Bronchial epithelial cell (primary cell): ENCODE measurements at places on chromosomes 5 and 9. TPM values are rescaled to one million over a fixed set of nuclear protein-coding genes. Genes with fewer than 3 reads are reported as not detected.

Gene TAF11L8
- total RNA-seq, result not detected in 2 replicates

Gene ELOVL7
- 22.1 and 45.6 TPM in 2 replicates for total RNA-seq

Gene NXNL2
- 0.26 TPM in 1 of 2 replicates, not detected in the other for total RNA-seq

DNA sequence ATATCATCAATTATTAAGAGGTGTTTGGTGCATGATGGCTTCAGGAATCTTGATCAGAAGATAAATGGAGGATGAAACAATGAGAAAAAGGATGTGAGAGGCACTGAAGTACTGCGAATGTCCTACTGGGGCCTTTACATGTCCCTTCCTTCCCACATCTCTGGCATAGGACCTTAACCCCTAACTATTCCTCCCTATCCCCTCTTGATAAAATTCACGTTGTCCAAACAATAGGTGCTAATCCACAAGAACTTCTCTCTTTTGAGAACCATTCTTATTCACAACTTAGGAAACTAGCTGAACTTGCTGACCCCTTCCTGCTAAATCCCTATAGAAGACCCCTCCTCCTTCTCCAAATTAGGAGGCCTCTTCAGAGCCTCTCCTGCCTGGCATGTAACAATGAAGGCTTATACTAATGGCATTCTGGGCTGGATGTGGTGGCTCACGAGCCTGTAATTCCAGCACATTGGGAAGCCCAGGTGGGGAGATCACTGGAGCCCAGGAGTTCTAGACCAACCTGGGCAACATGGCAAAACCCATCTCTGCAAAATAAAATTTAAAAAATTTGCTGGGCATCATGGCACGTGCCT is 276.5 kb upstream of the SMARCA2 start:
- no peak for DNase-seq

GRCh38 chr9:124139001-124139400 is 118.7 kb upstream of the NEK6 start:
- no peak for DNase-seq

GRCh38 chr5:144205141-144205551 is 34.5 kb downstream of the KCTD16 start:
- peak; percentile 39 for DNase-seq

DNA sequence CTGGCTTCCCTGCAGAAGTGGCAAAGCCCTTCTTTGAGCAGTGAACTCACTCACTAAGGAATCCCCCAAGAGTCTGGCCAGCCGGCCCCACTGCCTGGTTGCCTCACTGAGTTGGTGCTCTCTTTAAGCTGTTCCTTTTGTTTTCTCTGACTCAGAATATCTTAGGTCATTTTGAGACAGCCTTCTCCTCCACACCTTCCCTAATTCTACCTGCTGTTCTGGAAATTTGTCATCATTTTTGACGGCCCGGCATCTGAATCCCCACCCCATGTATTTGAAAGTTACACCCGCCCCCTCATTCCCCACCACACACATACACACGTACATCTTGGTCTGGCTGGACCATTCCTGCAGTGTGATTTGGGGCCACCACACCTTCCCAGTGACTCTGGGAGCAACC is 41.8 kb downstream of the FGF1 start:
- peak; percentile 89 for DNase-seq

- no peak for DNase-seq
Observed at GRCh38 chr5:145931718-145932117, 4.7 kb upstream of the SH3RF2 start.

GRCh38 chr5:113293068-113293974 is 141.5 kb downstream of the TSSK1B start:
- DNase-seq, result peak; percentile 25

DNA sequence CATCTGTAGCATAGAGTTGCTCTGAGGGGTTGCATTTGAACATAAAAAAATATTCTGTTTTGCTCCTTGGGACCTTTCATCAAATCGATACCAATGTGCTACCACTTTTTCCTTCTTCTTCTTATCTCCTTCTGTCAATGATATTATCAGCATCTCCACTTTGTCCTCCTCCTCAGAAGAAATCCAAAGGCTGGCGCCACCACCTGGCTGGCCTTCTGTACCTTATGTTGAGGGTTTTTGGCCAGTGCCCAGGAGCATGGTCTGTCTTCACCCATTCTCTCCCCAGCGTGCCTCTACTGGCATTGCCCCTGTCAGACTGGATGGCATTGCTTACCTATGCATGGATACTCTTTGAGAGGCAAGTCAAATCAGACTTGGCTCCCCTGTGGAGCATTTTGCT is 167.2 kb downstream of the CFAP90 start:
- peak; percentile 8 for DNase-seq

Gene SLC6A7
- not detected in 2 replicates for total RNA-seq

Gene RAB3C
- total RNA-seq, result not detected in 2 replicates

DNA sequence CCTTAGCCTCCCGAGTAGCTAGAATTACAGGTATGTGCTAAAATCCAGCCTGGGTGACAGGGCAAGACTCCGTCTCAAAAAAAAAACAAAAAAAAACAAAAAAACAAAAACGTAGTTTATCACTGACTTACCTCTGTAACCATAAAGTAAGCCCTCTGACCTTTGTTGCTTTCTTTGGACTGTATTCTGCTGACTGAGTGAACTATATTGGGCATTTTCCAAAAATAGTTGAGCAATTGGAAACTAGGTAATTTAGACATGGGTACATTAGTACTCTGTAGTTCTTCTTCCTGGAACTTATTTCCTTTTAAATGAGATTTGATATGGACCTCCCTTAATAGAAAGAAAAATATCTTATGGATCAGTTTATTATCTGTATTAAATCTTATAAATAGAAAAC is 66.6 kb downstream of the ANKHD1 start:
- DNase-seq, result no peak

Gene CFAP90
- total RNA-seq, result not detected in 2 replicates

DNA sequence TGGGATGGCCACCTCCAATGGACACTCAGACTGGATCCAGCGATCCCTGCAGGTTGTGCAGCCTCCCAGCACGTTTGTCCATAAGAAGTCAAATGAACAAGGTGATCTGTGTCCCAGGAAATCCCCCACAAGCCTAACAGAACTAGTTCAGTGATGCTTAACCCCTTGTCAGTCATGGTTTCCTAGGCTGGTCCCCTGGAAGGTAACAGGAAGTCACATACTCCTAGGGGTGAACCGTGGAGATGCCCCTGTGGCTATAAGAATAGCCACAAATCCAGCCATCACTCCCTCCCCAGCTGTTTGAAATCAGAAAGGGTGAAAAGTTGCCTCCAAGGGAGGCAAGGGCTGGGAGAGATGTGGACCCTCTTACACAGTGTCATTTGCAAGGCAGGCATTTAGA is 22.5 kb downstream of the PAX5 start:
- DNase-seq, result no peak

DNA sequence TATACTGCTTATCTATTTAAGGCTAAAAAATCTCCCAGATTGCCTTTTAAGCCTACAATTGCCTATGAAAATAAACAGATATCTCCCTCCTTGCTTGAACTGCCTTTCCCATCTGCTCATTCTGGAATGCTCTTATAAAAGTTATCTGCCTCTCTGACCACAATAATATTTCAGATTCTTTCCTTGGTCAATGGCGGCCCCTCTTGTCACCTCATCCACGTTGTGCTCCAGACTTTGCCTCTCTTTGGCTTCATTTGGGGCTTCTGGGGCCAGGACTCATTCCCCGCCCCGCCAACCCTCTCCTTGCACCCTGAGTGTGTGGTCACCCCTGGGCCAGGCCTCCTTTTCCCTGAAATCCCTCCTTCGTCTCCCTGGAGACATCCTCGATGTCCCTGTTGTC is 110.0 kb upstream of the RPS23 start:
- no peak for DNase-seq

Gene DOCK2
- not detected in 2 replicates for total RNA-seq

GRCh38 chr5:43121913-43122484 is 1.3 kb downstream of the ZNF131 start:
- peak; percentile 37 for DNase-seq

GRCh38 chr5:149175346-149176105 is 34.2 kb downstream of the ABLIM3 start:
- no peak for DNase-seq

DNA sequence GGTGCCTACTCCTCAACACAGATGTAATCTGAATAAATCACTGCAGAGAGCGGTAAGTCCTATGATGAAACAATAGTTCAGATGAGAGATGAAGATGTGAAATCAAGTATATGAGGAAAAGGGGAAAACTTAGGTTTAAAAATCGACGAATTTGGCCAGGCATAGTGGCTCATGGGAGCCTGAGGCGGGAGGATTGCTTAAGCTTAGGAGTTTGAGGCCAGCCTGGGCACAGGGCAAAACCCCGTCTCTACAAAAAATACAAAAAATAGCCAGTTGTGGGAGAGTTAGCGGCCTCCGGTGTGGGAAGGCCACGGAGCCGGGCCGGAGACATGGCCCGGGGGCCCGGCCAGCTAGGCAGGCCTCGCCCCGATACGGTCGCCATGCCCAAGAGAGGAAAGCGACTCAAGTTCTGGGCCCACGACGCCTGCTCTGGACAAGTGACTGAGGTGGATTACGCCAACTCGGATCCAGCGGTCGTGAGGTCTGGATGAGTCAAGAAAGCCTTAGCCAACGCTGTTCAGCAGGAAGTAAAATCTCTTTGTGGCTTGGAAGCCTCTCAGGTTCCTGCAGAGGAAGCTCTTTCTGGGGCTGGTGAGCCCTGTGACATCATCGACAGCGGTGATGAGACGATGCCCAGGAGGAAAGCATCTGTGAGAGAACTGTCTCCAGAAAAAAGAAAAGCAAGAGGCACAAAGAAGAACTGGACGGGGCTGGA is 62.8 kb upstream of the SUB1 start:
- peak; percentile 15 for DNase-seq

DNA sequence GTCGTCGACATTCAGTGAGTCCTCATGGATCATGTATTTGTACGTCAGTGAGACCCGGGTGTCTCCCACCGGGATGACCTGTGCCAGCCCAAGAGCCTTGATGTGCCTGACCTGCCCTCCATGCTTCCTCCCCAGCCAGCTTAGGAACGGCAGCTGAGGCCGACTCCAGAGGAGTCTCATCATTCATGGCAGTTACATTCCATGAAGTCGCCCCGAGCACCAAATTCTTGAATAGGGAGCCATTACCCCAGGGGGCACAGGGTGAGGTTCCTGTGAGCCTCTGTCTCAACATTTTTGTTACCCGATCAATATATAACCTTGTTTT is 67.8 kb downstream of the ZNF354C start:
- no peak for DNase-seq

DNA sequence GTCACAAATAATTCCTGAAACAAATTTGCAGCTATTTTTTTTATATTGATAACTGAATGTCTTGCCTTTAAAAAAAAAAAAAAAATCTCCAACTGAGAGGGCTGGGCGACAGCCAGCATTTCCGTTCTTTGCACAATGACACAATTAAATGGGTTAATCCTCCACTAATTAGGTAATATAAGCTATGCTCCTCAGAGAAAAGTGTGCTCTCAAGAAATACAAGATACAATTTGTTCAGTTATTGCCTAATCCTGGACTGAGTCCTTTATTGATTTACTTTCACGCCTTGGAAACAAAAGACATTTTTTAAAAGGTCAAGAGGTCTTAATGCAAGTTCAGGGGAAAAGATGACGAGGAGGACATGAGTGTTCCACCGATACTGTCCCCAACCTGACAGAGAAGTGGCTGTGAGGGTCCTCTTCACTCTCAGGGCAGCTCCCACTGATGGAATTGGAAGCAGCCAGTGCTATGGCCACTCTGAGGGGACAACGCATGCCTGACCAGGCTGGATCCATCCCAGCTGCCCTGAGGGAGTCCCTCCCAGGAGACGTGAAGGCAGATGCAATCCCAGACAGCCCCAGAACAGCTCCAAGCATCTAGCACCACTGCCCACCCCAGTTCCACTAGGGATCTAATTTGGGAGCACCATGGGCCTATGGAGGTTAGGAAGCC is 220.7 kb downstream of the GNA14 start:
- DNase-seq, result no peak

GRCh38 chr5:181114844-181115778 is 15.9 kb downstream of the OR2V1 start:
- peak; percentile 65 for DNase-seq

Gene RAI14
- 28.8 and 60.0 TPM in 2 replicates for total RNA-seq

Gene PHYHD1
- total RNA-seq, result 1.1 and 3.8 TPM in 2 replicates

DNA sequence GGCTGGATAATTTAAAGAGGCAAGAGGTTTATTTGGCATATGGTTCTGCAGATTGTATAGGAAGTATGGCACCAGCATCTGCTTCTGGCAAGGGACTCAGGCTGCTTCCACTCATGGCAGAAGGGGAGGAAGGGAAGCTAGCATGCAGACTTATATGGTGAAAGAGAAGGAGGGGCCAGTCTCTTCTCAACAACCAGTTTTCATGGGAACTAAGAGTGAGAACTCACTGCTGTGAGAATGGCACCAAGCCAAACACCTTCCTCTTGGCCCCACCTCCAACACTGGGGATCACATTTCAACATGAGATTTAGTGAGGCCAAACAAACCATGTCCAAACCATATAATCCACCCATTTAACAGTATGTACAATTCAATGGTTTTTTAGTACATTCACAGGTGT is 113.3 kb upstream of the SHB start:
- DNase-seq, result peak; percentile 44

- no peak for DNase-seq
Observed at GRCh38 chr5:168282120-168282519, 9.3 kb upstream of the WWC1 start.
